ENCODE measurements at places on chromosomes 6 and 20.

GRCh38 chr6:135063926-135064325 lies 9.3 kb upstream of the HBS1L start:
- no peak for DNase-seq

GRCh38 chr20:4014031-4014474 lies 1.3 kb downstream of the RNF24 start:
- DNase-seq, result no peak

DNA sequence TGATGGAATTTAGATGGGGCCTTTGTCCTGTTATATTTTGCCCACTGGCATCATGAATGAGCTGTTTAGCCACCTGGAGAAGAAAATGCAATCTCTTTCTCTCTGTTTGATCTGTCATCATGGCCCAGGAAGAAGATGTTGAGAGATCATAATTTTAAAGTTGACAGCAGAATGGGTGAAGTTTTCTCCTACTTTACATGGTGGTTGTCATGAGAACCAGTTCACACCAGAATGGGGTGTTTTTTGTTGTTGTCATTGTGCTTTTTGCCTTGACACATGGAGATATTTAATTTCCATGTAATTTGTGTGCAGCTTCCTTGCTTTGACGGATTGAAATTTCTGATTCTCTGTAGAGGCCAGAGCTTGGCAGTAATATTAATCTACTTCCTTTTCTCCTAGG lies 122.5 kb downstream of the FARS2 start:
- no peak for DNase-seq

- no peak for DNase-seq
These were observed 806 bp downstream of the KCNQ2 start for GRCh38 chr20:63471717-63471980.

- no peak for DNase-seq
These were observed 153.6 kb upstream of the CST7 start for GRCh38 chr20:24795436-24795835.

DNA sequence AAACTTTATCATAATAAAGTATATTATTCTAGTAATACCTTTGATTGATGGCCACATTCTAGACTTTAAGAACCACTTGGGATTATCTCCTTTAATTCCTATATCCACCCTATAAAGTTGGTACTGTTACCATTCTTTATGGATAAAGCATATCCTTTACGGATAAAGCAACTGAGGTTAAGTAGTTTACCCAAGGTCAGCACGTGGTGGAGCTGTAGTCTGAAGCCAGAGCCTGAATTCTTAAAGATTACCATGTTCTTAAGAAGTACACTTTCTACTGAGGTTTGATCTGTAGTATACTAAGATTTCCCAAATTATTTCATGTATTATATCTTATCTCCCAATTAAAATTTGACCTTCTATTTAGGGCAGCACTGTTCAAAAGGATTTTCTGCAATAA lies 3.0 kb upstream of the NCOA7 start:
- DNase-seq, result no peak

DNA sequence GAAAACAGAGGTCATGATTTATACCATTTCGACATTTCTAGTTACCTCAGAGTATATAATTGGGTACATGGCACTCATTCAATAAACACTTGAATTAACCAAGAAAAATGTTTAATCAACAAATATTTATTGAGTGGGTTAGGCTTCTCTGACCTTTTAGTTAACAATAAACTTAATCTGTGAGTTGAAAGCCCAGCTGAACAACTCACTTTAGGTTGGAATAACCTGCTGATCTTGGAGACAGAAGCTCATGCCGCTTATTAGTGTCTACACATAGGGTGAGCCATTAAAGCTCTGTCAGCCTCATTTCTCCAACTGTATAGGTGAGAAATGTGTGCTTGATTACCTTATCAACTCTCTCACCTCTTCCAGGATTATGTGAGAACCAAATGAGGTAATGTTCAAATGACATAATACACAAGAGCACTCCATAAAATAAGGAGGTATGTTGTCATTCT lies 98.2 kb upstream of the DTNBP1 start:
- DNase-seq, result no peak

DNA sequence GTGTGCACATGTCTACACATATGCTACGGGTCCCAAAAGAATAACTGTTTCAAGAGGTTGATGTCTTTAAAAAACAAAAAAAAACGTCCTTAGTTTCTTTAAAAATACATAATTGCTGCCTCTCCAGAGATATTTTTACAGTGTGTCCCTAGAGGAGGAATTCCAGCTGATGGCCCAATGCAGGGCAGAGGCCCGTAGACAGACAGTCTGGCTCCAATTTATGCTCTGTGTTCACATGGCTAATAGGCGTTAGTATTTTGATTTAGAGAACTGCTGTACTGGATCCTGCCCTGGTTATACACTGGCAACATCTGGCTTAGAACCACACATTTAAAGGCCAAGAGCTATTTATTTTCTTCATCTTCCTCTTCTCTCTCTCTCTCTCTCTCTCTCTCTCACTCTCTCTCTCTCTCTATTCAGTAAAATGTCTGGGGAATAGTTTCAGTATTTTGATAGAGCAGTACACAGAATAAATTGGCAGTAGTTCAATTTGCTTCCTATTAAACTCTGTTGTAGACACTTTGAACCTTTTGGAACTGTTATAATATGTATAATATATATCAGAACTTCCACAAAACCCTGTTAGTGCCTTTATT lies 260.6 kb downstream of the EYA4 start:
- DNase-seq, result no peak

GRCh38 chr20:53338716-53339115 lies 254.9 kb downstream of the ZNF217 start:
- no peak for DNase-seq

GRCh38 chr6:99426451-99426757 lies 1.3 kb upstream of the PNISR start:
- no peak for DNase-seq

DNA sequence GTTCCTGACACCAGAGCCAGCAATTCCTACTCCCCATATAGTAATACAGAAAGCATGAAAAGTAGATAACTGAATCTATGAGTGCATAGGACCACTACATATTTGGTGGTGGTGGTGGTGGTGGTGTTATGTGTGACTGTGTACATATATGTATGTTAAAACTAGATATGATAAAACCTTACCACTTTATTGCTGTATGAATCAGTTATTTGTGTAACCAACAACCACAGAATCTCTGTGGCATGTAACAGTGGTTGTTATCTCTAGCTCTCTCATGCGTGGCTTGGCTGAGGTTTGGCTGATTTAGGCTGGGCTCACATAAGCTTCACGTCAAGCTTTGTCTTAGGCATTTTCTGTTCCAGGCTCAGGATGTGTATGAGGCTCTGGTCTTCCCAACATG lies 55.7 kb downstream of the PLCB1 start:
- no peak for DNase-seq

DNA sequence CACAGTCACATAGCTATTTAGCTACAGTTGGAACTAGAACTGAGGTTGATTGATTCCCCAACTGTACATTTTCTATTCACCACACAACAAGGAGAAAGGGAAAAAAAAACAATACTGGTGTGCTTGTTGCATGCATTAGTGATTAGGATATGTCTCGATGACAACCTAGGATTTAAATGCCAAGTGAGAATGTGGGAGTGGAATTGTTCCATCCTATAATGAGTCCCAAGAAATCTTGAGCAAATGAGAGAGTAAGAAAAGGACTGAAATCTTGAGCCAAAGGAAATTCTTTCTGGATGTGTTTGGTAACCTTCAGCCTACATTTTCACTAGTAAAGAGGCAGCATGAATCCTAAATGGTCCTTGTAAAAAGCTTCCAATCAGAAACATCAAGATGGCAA lies 232.7 kb downstream of the HIVEP2 start:
- DNase-seq, result no peak

DNA sequence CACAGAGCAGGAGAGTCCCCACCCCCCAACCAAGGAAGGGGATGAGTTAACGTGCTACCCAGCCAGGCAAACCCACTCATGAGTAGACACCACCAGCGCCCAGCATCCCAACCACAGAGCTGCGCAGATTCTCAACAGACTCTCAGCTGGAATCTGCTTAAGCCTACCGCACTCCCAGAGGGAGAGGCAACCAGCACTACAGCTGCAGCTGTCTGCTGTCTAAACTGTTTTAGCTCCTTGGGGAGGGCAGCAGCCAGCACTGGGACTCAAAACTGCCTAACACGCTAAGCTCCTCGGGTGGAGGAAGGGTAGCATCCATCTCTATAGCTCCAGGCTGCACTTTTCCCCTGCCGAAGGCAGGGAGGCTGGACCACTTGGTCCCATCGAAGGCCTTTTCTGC lies 539.8 kb downstream of the EPHA7 start:
- DNase-seq, result no peak

DNA sequence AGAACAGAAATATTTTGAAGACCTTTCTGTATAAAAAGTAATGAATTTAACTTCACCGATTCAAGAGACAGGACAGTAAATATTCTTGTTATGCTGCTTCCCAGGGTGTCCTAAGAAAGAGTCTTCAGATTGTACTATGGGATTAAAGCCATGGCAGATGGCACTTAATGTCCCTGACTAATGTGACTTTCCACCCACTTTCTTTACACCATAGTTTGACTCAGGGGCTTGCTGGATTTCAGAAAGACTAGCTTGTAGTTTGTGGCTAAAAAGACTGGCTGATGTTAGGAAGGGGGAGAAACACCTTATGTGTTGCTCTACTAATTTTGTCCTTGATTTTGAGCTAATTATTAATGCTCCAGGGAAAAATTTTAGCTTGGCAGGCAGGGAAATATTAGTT lies 75.9 kb downstream of the UTRN start:
- DNase-seq, result no peak

- peak; percentile 47 for DNase-seq
These were observed 125.6 kb downstream of the CARMIL1 start for GRCh38 chr6:25404693-25405169.

GRCh38 chr20:568673-569415 lies 25.3 kb upstream of the CSNK2A1 start:
- DNase-seq, result no peak

- no peak for DNase-seq
These were observed 358.3 kb upstream of the SULF2 start for GRCh38 chr20:48143435-48144081.

DNA sequence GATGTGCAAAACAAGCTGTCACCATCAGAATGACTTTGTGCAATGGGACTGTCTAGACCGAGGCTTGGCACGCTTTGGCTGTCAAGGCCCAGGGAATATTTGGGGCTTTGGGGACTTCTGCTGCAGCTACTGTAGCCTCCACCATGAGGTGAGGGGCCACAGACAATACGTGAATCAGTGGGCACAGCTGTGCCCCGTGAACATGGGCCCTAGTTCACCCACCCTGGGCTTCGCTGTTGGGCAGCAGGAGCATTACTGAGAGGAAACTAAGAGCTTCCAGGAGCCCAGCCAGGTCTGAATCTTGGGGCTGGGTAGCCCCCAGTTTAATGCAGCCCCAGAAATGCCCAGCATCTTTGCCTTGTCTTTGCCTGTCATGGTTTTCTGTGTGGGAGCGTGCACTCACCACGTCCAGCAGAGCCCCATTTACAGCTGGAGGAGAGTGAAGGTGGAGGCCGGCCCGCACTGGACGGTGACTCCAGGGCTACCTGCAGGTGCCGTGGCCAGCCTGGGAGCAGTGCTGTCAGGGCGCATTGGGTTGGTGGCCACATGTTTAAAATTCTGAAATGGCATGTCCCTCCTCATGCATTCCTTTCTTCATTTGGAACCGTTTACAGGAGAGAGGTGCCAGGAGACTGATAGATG lies 34.7 kb downstream of the DUSP22 start:
- DNase-seq, result no peak

GRCh38 chr6:117615750-117616390 lies 13.6 kb upstream of the GOPC start:
- DNase-seq, result no peak

DNA sequence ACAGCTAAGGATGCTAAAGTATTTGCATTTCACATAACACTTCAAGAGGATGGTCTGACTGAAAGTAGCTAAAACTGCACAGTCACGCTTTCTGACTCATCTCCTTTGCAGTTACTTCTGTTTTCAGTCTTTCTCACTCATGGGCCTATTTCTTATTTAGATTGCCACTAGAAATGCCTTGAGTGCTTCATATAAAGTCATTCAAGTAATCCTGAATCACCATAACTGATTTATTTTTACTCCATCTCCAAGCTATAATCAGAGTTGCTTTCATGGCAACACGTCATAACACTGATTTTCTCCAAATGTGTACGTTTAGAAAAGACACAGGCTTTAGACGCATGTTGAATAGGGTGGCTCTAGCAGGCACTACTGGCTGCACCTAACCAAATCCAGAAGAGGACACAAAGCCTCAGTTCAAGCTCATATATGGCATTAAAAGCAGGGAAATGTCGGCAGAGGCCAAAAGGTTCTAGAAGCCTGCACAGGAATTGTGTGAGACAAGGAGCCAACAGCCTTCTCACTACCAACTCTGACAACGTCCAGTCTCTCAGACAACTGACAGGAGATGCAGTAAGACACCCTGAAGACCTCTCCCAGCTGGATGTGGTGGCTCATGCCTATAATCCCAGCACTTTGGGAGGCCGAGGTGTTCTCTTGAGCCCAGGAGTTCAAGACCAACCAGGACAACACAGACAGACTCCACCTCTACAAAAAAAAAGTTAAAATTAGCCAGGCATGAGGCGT lies 64.1 kb upstream of the BEND6 start:
- no peak for DNase-seq

GRCh38 chr6:20416567-20417345 lies 15.1 kb downstream of the E2F3 start:
- no peak for DNase-seq

GRCh38 chr20:1287306-1287705 lies 21.2 kb downstream of the SNPH start:
- no peak for DNase-seq

DNA sequence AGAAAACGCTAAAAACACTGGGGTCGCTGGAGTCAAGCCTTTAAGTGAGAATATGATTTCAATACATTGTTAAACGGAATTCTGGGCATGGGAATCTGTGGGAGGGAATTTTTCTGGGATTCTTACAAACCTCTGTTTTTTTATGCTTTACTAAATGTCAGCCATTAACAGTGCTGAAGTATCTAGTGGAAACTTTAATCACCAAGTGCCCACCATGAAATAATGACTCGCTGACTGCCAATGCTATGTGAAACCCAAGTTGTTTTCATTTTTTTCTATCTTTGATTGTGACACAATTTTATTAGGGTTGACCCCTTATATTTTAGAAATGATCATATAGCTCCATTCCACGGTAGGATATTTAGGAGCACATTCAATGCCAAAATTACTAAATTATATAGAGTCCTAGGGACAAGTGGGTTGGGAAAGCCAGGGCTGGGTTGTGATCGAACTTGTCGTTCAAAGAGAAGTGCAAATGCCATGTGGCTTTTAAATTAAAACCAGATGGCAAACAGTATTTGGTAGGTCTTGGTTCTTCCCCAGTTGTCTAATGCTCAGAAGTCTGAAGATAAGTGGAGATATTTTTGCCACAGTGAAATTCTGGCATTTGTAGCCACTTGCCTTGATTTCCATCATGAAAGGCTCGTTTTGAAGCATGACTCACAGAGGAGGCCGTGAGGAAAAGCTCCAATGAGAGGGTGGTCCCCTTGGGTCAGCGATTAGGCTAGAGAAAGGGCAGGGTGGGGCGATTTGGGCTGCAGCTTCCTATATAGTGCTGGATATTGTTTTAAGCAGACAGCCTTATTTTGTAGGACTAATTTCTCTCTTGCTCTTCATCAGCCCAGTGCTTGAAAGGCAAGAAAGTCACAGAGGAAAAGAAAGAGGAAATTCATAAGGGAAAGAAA lies 254.4 kb upstream of the JAG1 start:
- no peak for DNase-seq

GRCh38 chr6:130676077-130676772 lies 151.0 kb upstream of the SMLR1 start:
- no peak for DNase-seq

Data from activated naive CD4-positive, alpha-beta T cell treated with anti-CD3 and anti-CD28 coated beads, Interleukin-2, amount 50 U/mL, for 72 hours (primary cell).